ENCODE measurements at places on chromosomes 13 and 19.

- DNase-seq = no peak
Measured at GRCh38 chr13:20102525-20103180, 58.2 kb downstream of the GJA3 start.

GRCh38 chr13:45678282-45678681 is 23.8 kb upstream of the CBY2 start:
- no peak for DNase-seq

- DNase-seq = no peak
Measured at GRCh38 chr13:50611117-50611781, 232.2 kb downstream of the DLEU7 start.

GRCh38 chr19:34430738-34431625 is 2.8 kb downstream of the UBA2 start:
- DNase-seq = peak; percentile 72

- DNase-seq = no peak
Measured at GRCh38 chr19:1765904-1766799, 12.8 kb downstream of the ONECUT3 start.

DNA sequence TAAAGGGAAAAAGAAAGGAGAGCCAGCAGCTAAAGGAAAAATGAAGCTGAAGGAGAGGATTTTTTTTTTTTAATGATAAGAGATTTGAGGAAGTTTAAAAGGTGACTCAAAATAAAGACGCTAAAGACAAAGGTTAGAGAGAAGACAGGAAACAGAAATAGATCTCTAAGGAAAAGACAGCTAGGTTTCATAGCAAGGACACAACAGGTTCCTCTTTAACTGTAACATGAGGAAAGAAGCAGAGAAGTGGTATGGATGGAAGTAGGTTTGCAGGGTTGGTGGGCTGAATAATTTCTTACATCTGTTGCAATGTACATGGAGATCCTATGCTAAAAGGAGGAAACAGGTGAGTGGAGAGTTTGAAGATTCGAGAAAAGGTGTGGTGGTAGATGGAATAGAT is 107.5 kb downstream of the MYCBP2 start:
- no peak for DNase-seq

DNA sequence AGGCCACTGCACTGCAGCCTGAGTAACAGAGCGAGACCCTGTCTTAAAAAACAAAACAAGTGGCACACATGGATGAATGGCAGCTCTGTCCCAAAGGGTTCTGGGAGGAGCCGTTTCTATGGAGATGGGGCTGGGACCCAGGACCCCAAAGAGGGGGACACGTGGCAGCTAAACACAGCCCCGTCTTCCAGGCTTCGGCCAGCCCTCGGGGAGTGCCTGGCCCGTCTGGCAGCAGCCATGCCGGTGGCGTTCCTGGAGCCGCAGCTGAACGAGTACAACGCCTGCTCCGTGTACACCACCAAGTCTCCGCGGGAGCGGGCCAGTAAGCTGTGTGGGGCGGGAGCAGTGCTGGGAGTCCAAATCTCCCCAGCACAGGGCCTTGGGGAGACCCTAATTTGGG is 82.4 kb downstream of the RYR1 start:
- DNase-seq = no peak

- DNase-seq = peak; percentile 77
Measured at GRCh38 chr19:36032251-36033104, at the start of gene CLIP3. Gene CLIP3 (minus strand): TSS chr19:36032873. CDS start chr19:36032357, 516 bp downstream.

DNA sequence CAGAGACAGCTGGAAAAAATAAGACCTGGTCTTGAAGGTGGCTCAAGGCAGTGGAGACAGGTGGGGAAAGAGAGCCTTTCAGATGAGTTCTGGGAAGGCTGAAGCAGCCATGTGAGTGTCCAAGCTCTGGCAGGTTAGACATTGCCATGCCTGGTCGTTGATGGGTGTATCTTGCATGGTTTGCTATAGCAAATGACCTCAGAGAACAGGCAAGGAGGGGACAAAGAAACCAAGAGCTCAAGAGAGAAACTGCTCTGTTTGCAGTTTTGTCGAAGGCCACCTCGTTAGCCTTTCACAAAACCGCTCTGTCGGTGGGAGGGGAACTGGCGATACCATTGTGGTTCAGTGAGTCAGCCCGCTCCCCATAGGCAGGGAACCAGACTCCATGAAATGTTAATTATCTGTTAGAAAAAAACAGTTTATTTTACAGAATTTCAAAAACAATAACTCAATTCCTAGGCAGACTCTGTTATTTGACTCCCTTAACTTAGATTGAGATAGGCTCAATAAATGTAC is 82.8 kb upstream of the ARGLU1 start:
- no peak for DNase-seq

- DNase-seq = no peak
Measured at GRCh38 chr13:111304603-111305289, 15.7 kb upstream of the TEX29 start.
